Upper lobe of left lung (tissue), 6 donors: ENCODE measurements at places on chromosomes 2 and 18. TPM values are rescaled to one million over a fixed set of nuclear protein-coding genes. Genes with fewer than 3 reads are reported as not detected.
A peak's percentile ranks its signal among the peaks of the same experiment; 100 is the strongest.

- H3K4me1 ChIP-seq: peaks cover 27% of the 10 kb centered on the region
- H3K4me3 ChIP-seq: no peak overlapping the region
- no peaks in the 10 kb centered on the region for H3K36me3 ChIP-seq
- no peak for DNase-seq
These were observed 4.2 kb downstream of the ADCY3 start for GRCh38 chr2:24915796-24916195.

DNA sequence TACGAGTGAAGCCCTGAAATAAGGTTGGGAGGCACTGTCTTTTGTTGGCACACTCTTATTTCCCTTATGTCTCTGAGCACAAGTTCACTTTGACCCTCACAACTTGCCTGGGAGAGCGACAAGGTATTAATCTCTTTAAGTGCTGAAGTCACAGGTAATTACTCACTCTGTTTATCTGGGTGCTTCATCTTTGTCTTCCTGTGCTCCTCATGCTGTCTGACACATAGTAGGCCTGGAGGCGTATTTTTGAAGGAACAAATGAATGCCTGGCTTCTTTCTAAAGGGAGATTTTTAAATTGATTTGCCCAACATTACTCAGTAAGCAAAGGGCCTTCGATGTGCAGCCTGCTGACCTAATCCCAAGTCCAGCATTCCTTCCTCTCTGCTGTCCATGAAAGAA, 507.1 kb upstream of the TNP1 start:
- peaks cover 10% of the 10 kb centered on the region for H3K4me1 ChIP-seq
- no peaks in the 10 kb centered on the region for H3K36me3 ChIP-seq
- H3K4me3 ChIP-seq: no peak overlapping the region
- H3K27me3 ChIP-seq: no peaks in the 10 kb centered on the region
- DNase-seq: no peak
- no peak overlapping the region for H3K27ac ChIP-seq

ANKAR gene
- total RNA-seq: 9.6 TPM

- H3K4me1 ChIP-seq: no peaks in the 10 kb centered on the region
- H3K4me3 ChIP-seq: no peak overlapping the region
- H3K27ac ChIP-seq: no peak overlapping the region
These were observed 40.7 kb upstream of the TRIM43 start for GRCh38 chr2:95551055-95551568.

DNA sequence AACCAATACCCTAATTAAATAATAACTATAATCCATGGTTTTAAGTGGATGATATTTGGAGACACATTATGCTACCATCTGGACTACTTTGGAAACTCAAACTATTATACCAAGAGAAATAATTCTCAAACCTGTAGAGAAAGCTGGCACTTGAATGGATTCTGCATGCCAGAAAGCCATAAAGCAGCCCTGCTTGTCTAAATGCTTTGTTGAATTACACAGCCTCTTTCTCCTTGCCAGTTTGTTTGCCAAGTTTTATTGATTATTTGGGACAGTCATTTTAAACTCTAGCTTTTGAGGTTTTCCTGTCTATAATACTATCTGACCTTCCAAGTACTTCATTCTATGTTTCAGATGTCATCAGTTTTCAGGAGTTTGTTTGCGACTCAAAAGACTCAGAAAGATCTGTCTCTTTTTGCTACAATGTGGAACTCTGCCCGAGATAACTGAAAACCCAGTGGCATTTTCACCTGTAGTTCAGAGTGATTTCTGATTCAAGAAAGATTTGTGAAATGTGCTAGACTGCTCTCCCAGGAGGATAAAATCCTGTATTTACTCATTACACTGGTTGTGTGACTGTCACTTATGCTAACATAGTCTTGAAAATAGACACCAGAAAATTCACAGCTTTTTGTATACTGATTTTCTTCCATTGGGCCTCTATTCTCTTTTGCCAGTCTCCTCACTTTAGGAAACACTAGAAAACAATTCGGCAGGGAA, 29.2 kb upstream of the MBOAT2 start:
- H3K4me3 ChIP-seq: no peak overlapping the region
- no peaks in the 10 kb centered on the region for H3K27me3 ChIP-seq
- H3K4me1 ChIP-seq: peaks cover 5% of the 10 kb centered on the region
- H3K36me3 ChIP-seq: no peaks in the 10 kb centered on the region
- no peak for DNase-seq
- no peak overlapping the region for H3K27ac ChIP-seq

DNA sequence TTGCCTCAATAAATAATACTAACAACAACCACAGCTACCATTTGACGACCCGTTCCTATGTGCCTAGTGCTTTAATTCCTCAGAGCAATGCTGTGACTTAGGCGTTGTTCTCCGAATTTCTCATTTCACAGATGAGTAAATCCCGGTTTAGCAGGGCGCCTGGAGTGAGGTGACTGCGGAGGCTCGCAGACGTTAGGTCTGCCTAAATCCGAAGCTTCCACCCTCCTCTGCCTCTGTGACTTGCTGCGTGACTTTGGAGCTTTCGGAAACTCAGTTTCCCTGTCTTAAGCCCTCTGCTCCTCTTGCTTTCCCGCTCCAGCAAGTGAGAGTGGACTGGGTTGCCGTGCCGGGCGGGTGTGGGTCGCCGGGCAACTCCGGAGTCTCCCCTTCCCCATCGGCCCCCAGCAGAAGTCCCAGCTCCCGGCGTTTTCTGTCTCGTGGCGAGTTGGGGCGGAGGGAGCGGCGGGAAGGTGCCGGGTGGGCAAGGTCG, 711 bp upstream of the ATOH8 start:
- H3K27me3 ChIP-seq: no peaks in the 10 kb centered on the region
- H3K27ac ChIP-seq: peak overlapping the region; percentile 98
- H3K4me1 ChIP-seq: peaks cover 88% of the 10 kb centered on the region
- peak; percentile 85 for DNase-seq
- peak overlapping the region; percentile 84 for H3K4me3 ChIP-seq

DNA sequence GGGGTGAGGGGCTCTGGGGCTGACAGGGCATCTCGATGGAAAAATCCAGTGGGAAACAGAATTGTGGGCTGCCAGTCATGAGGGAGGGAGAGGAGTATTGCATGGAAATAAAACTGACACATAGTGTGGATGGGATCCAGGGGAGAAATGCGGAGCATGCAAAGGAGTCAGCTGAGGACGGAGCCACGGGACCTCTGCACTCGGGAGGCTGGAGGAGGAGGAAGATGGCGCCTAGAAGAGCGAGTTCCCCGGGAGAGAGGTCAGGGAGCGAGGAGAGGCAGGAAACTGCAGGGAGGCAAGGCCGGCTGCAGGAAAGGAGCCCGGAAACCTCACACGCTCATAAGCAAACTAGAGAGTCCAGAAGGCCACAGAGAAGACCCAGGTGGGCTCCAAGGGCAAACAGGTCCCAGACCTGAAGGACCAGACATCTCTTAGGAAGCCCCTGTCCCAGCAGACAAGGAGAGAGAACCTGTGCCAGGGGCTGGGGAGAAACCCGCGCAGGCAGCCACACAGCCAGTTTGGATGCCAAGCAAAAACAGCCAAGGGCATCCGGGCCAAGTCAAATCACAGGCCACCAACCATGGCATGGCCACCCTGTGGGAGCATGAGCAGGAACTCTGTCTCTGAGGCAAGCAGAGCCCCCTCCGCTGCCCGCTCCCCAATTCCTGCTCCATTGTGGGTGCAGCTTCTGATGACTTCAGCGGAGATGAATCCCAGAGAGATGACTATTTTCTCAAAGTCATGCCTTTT, 218.8 kb upstream of the ID2 start:
- H3K27me3 ChIP-seq: no peaks in the 10 kb centered on the region
- H3K27ac ChIP-seq: no peak overlapping the region
- H3K4me1 ChIP-seq: no peaks in the 10 kb centered on the region
- H3K36me3 ChIP-seq: no peaks in the 10 kb centered on the region

DNA sequence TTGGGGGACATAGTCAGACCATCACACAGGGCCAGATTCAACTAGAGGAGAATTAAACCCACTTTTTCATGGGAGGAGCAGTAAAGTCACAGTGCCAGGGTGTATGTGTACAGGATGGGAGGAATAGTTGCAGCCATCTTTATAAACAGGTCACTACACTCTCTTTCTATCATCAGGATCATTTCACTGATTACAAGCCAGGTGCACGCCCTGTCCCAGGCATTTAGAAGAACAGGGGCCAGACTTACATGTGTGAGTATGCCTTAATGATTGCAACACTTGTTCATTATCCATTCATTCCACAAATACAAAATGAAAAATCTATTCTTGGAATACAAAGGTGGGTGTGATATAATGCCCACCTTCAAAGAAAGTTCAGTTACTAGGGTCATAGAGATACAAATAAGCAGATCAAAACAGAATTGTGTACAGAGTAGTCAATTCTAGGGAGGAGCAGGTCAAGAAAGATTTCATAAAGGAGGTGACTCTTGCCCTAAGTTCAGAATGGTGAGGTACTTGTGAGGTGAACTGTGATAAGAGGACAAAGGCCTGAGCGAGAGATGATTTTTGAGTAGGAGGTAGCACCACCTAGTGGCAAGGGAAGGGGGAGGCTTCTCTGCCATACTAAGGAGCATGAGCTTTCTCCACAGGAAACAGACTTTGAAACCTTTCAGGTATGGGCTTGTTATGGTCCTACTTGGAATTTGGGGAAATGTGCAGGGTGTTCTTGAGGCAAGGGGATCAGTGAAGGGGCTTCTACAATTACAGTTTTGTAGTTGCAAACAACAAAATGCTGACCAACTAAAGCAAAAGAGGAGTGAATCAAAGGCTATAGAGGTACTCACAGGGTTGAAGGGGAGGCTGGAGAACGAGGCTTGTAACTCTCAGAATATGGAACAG, 156.3 kb downstream of the SUCLG1 start:
- DNase-seq: no peak
- H3K27me3 ChIP-seq: no peaks in the 10 kb centered on the region
- H3K4me3 ChIP-seq: no peak overlapping the region

DNA sequence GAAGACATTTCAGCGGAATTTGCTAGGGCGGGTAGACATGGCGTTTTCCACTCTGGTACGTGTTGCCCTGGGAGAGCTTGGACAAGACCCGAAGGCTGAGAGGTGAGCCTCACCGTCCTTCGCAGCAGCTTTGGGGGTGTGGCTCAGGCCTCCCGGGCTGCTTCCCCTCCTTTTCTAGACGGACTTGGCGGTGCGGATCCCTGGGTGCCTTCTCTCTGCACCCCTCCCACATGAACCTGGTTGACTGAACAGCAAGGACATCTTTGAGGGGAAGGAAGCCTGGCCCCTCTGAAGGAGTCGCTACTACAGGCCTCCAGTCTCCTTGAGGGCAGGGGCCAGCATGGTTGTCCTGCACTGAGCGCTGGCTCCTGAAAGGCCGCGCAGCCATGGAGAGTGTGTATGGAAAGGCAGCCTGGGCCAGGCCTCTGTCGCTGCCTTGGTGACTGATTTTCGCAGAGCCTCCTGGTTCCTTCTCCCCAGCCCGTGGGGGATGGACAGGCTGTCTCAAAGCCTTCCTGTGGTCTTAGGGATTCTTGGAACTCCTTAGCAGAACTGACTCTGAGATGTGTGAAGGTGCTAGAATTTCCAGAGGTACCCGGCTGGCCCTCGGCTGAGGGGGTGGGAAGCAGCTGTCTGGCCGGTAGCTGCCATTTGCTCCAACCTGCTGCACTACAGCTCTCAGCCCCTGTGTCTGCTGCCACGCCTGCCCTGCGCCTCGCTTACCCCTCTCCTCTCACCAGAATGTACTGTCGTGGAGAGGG, 9.9 kb downstream of the CNNM4 start:
- H3K27ac ChIP-seq: no peak overlapping the region
- no peaks in the 10 kb centered on the region for H3K27me3 ChIP-seq
- DNase-seq: no peak
- no peak overlapping the region for H3K4me3 ChIP-seq

DNA sequence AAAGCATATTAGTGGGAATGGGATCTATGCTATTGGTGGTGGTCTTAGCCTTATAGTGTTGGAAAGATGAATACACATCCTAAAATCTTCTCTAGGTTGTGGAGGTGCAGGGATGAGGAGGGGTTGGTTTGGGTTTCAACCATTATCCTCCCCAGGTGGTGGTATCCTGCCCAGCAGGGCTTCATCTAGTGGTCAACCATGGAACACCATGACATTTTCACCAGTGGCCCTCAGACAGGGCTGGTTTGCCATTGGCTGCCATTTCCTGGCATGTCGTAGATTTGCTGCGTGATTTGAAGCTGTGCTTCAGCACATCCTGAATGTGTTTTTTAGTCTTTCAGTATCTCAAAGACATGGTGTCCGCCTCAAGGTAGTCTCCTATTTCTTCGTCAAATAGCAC, 391.2 kb upstream of the HNRNPA3 start:
- no peaks in the 10 kb centered on the region for H3K4me1 ChIP-seq
- no peaks in the 10 kb centered on the region for H3K36me3 ChIP-seq
- H3K27ac ChIP-seq: no peak overlapping the region
- H3K4me3 ChIP-seq: no peak overlapping the region
- DNase-seq: no peak
- no peaks in the 10 kb centered on the region for H3K27me3 ChIP-seq

CD207 gene
- total RNA-seq: 2.2 TPM
